GM03348 (cell line): ENCODE measurements at places on chromosomes 13 and 19.

DNA sequence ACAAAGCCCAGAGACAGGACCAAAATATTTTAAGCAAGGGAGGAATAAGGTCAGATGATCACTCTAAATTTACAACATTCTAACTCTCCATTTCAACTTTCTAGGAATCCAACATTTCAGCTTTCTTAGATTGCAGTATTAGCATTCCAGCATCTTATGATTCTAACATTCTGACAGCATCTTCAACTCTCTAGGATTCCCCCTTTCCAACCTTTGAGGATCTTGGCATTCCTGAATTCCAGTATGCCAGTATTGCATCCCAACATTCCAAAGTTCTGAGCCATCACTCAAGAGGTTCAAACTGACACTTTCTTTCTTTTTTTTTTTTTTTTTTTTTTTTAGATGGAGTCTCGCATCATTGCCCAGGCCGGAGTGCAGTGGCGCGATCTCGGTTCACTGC, 13.8 kb downstream of the TGFB1 start:
- peak; percentile 60 for DNase-seq

DNA sequence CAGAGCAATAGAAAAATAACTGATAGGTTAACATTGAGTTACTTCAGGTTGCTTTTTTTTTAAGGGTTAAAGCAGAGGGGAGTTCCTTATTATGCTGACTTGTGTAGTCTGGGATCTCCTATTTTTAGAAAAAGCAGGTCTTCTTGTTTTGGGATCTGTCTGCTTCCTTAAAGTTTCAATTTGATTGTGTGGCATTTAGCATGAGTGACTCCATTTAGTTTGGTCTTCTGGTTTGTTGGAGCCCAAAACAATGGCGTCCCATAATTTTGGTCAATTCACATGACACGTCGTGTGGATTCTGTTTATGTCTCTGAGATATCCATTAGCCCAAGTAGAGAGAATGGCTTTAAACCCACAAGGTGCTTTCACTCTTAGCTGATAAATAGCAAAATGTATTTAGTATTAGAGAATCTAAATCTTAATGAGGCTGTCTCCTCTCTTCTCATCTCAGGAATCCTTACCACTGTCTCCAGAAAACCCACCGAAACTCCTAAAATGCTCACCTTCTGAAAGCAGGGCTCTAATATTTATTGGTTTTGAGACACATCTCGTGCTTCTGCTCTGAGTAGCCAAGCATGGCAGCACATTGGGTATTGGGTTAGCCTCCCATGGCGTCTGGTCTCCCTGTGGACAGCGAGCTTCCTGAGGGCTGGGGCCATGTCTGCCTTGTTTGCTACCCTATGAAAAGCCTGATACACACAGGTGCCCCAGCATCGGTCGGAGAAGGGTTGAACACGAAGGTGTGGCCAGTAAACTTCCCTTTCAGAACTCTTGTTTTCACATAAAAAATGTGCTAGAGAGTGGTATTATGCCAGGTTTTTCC, 67.2 kb upstream of the GPR183 start:
- no peak for DNase-seq

- DNase-seq, result no peak
Observed at GRCh38 chr13:74288361-74288911, 154.2 kb upstream of the KLF12 start.

- peak; percentile 70 for DNase-seq
Observed at GRCh38 chr19:1265615-1266128, 3.5 kb upstream of the CIRBP start.

DNA sequence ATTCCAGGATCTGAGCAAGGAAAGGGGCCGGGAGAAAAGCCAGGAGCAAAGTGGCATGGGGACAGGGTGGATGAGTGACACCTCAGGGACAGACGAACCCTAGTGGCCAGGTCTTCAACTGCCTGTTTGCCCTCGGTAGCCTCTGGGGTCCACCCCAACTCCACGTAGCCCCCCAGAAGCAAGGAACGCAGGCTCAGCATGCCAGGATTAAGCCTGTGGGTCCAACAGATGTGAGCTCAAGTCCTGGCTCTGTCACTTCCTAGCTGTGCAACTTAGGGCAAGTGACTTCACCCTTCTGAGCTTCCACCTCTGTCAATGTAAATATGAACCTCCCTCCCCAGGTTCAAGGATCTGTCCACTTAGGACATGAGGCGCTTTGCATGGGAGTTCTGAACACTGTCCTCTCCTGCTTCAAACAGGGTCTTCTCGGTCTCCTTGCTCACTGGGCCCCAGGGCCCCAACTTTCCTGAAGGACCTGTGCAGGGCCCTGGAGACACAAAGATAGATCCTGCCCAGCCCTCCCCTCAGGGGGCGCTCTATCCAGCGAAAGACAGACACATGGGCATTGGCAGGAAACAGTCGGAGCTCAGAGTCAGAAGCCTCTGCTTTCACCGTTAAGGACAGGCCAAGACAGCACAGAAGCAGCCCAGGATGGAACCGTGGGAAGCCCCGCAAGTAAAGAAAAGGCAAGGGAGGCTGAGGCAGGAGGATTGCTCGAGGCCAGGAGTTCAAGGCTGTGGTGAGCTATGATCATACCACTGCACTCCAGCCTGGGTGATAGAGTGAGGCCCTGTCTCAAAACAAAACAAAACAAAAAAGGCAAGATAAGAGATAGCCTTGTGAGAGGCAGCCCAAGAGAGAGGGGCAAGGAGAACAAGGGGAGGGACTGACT, 13.2 kb downstream of the SYDE1 start:
- DNase-seq, result no peak

DNA sequence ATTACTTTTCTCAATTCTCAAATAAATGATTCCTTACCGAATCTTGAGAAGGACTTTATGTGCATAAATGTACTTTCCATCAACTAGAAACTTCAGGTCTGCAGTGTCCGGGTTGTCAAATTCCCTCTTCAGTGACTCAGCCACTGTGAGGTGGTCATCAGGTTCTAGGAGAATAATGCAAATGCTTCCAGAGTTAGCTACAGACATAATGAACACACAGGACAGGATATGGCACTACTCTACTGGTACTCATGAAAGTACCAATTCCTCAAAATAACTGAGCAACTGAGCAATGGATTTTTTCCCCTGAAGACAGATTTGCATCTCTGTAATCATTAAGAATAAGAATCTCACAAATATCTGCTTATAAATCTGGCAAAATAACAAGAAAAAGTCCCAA, 31.2 kb downstream of the RCBTB2 start:
- DNase-seq, result no peak

- DNase-seq, result no peak
Observed at GRCh38 chr19:33670398-33670797, 48.6 kb downstream of the CHST8 start.

DNA sequence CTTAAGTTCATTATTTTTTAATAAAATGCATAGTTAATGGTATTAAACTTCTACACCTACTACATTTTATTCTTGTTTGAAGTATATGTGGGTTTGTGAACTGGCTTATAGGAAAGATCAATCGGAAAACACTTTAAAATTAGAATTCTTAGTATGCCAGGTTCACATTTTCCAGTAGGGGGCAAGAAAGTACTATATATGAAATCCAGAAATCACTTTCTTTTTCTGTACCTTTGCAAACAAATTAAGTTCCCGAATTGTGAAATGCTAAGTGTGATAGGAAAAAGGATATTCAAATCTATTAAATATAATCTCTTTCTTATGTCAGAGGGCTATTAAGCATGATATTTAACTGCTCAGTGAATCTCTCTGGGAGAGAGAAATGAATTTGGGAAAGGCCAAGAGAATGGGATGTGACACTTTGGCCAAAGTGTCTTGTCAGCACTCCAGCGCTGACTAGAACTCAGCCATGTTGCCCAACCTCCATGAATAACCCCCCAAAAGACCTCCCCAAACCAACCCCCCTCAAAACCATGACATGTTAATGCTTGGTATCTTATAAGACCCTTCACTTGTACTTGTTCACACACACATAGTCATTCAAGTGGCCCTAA, 122.6 kb upstream of the SLC10A2 start:
- no peak for DNase-seq

DNA sequence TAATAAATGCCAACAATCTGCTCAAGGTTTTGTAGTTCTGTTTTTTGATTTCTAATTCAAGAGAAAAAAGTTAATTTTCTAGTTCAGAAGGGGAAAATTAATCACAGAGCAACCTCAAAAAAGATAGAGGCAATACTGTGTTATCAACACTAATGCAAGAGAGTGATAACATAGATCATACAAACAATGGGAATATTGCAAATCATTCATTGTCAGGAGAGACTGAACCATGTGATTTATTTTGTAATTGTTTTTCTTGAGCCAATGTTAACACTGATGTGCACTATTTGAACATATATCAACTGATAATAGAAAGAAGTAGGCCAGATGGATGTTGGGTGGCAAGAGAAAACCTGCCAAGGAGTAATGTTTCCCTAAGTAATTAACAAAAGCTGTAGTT, 19.9 kb downstream of the PCDH9 start:
- DNase-seq, result no peak

DNA sequence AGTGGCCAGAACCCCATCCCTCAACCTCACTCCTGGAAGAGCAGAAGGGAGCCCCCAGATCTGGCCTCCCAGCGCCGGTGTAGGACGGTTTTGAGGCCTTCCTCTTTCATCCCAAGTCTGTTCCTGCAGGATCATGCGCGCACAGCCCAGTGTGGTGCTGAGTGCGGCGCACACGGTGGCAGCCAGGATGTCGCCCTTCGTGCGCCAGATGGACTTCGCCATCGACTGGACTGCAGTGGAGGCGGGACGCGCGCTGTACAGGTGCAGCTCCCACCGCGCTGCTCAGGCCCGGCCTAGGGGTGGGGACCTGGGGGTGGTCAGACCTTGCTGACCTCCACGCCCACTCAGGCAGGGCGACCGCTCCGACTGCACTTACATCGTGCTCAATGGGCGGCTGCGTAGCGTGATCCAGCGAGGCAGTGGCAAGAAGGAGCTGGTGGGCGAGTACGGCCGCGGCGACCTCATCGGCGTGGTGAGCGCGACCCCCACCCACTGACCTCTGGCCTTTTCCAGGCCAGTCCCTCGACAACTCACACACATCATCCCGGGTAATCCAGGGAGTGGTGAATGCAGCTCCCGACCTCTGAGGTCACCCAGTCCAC, 14.8 kb downstream of the PNPLA6 start:
- DNase-seq, result no peak

- no peak for DNase-seq
Observed at GRCh38 chr19:18306888-18307260, 16.0 kb downstream of the LSM4 start.

DNA sequence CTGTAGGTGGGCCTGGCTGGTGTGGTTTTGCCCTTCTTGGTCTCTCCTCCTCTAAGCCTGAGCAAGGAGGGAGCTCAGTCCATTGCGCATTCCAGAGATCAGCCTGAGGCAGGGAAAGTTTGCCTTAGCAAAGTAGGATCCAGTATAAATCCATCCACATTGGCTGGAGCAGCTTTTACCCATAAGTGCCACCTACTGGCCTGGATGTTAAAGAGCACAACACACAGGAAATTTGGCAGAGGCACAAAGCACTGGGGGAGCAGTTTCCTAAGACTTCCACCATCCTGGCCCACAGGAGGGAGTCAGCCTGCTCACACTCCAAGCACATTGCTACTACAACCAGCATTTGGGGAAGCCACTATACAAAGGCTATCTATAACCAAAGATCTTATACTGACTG, 1124.2 kb downstream of the SLITRK1 start:
- DNase-seq, result no peak

DNA sequence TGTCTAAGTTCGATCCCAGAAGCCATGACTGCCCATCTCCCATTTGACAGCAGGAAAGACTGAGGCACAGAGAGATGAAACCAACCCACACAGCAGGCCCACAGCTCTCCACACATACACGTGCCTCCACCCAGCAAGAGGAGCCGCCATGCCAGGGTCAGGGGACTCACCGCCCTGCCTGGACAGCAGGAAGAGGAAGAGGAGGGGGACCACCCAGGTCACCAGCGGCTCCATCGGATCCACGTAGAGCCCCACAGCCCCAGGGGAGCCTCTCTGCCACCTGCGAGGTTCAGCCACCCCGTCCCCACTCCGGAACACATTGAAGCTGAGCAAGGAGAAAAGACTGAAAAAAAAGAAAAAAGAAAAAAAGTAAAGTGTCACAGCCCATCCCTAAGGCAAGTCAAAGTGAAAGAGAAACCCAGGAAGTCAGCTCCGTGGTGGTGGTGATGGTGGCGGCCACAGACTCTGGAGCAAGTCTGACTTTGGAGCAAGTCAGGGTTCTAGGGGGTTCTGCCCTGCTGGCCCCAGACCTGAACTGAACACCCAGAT, at the start of gene IL12RB1:
Gene IL12RB1, minus strand, starts transcription at position 345 of the 549 bp plus-strand sequence. Its CDS starts 111 bp downstream, at position 234.
- no peak for DNase-seq

DNA sequence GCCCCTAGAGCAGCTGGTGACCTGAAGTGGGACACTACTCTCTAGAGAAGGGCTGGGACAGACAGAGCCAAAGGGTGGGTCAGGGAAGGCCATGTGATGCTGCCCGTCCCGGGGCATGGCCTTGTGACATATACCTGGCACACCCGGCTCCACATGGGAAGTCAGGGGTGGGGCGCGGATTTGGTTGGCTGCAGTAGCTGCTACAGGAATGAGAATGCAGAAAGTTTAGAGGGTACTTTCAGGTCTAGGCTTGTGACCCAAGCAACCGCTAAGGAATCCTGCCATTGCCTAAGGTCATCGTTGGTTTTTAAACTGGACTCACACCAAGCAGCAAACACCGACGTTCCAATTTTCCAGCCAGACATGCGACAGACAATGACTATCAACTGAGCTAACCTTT, 25.9 kb downstream of the RCBTB2 start:
- DNase-seq, result no peak

DNA sequence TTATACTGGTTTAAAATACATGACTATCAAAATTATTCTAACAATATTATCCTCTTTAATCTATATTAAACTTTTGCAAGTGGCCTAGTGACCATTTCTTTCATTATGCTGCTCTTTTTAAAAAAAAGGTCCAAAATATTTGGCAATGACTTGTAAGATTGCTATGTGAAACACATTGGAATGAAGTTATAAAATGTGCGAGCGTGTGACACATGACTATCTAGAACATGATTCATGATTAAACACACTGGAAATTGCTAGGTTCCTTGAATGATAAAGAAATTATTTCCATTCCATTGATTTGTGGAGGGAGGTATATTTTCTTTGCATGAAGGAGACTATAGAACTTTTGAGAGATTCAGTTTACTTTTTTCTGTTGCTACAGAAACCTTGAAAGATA, 739.1 kb downstream of the DIAPH3 start:
- DNase-seq, result no peak
